CD8-positive, alpha-beta memory T cell (primary cell): ENCODE measurements at places on chromosomes 7 and 10.

GRCh38 chr10:3778692-3779157, 6.3 kb downstream of the KLF6 start:
- no peak overlapping the region for H3K4me3 ChIP-seq
- peaks cover 75% of the 10 kb centered on the region for H3K4me1 ChIP-seq
- H3K27me3 ChIP-seq, result no peaks in the 10 kb centered on the region
- H3K36me3 ChIP-seq, result peaks cover 52% of the 10 kb centered on the region
- no peak overlapping the region for H3K27ac ChIP-seq
- DNase-seq, result no peak

- H3K27ac ChIP-seq, result no peak overlapping the region
- H3K4me1 ChIP-seq, result no peaks in the 10 kb centered on the region
- H3K27me3 ChIP-seq, result no peaks in the 10 kb centered on the region
- no peaks in the 10 kb centered on the region for H3K36me3 ChIP-seq
Observed at GRCh38 chr7:13197501-13197900, 510.1 kb downstream of the ARL4A start.

DNA sequence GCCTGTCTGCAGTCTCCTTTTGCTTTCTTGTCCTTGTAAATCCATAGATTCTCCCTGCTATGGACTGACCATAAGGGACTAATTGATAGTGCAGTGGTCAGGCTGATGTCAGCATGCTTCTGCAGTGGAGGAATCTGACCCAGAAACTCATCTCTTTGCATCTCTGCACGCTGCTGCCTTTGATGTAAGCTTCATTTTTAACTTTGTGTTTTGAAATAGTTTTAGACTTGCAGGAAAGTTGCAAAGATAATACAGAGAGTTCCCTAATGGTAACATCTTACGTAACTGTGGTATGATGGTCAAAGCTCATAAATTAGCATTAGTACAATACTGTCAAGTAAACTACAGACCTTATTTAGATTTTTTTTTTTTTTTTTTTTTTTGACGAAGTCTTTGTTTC, 89.6 kb downstream of the GALNT17 start:
- DNase-seq, result no peak
- H3K4me3 ChIP-seq, result no peak overlapping the region
- no peaks in the 10 kb centered on the region for H3K4me1 ChIP-seq
- H3K27me3 ChIP-seq, result no peaks in the 10 kb centered on the region

DNA sequence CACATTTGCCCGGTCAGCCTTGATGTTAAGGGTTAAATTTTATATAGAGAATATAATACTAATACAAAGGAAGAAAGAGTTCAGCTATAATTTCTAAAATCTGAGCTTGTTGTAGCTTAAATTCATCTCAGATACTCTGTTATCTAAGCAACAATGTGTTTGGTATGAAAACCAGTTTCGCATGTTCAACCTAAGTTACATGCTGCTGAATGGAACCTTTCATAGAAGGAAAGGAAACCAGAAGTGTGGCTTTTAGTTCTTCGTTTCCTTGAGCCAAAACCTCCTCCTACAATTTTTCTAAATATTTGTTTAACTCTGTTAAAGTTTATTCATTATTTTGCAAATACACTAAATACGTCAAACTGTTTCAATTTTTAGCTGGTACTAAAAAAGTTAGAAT, 18.5 kb downstream of the AGR2 start:
- DNase-seq, result no peak
- no peaks in the 10 kb centered on the region for H3K4me1 ChIP-seq
- no peaks in the 10 kb centered on the region for H3K27me3 ChIP-seq
- H3K27ac ChIP-seq, result no peak overlapping the region
- H3K4me3 ChIP-seq, result no peak overlapping the region

DNA sequence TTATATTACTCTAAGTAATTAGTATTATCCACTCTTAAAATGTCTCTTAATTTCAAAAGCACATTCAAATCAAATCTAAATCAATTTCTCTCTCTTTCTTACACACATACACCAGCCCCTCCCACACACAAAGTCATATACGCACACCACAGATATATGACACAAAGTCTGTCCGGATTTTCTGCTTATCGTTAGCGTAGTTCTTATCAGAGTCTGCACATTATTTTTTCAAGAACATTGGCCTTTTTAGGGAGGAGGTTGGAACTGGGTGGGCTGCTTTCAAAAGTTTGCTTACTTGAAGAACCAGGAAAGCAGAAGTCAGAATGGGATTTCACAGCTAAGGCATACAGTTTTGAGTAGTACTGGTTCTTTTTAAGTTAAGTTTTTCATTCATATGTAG, 387.6 kb upstream of the CHRM2 start:
- no peak overlapping the region for H3K4me3 ChIP-seq
- no peaks in the 10 kb centered on the region for H3K27me3 ChIP-seq
- no peak overlapping the region for H3K27ac ChIP-seq
- no peaks in the 10 kb centered on the region for H3K36me3 ChIP-seq

DNA sequence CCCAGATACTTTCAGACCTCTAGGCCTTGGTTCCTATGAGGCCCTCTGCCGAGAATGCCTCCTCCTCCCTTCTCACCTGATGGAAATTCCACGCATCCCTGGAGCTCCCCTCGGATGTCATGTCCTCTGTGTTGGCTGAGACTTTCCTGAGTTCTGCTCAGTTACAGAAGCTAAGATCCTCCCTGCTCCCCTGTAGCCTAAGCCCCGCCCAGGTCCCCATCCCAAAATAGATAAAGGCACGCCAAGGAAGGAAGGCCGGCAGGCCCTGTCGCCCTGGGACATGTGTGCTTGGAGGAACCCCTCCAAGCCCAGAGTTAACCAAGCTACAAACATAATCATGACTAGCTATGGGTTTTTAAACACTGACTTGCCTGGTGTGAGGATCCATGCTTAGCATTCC, 123.5 kb downstream of the SORBS1 start:
- H3K4me1 ChIP-seq, result no peaks in the 10 kb centered on the region
- H3K27ac ChIP-seq, result no peak overlapping the region
- no peaks in the 10 kb centered on the region for H3K27me3 ChIP-seq
- H3K36me3 ChIP-seq, result no peaks in the 10 kb centered on the region
- no peak for DNase-seq
- no peak overlapping the region for H3K4me3 ChIP-seq

DNA sequence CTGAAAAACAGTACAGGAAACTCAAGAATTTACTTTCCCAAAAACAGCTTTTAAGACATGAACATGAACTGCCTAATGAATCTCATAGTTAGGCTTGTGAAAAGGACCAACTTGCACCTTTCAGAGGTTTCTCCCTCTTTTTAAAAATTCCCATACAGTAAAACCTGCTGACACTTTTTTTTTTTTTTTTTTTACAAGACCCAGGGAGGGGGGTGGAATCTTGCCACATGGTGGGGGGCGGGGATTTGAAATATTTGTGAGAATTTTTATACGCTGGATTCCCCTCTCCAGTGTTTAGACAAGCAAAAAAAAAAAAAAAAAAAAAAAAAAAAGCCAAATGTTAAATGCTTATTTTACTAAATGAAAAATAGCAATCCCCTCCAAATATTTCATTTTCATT, 57.4 kb downstream of the HIBADH start:
- no peak for DNase-seq
- H3K27me3 ChIP-seq, result no peaks in the 10 kb centered on the region
- no peaks in the 10 kb centered on the region for H3K36me3 ChIP-seq
- H3K4me1 ChIP-seq, result no peaks in the 10 kb centered on the region
- no peak overlapping the region for H3K27ac ChIP-seq
- H3K4me3 ChIP-seq, result no peak overlapping the region

DNA sequence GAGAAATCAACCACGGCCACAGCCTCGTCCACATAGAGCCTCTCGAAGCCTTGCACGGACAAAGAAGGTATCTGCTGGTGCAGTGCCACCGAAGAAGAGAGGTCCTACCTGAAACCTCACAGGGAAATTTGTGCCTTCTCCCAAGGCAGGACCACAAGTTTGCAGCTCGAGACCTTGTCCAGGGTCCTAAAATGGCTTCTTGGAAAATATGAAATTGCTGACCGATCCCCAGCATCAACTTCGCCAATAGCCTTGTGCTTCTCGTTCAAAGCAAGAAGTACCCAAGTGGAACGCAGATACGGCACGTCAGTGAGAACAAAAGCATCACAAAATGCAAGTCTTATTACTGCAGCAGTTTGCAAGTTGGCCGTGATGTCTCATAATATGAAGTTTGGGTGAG, 24.6 kb downstream of the PTPRN2 start:
- H3K27ac ChIP-seq, result no peak overlapping the region
- DNase-seq, result no peak
- peaks cover 3% of the 10 kb centered on the region for H3K27me3 ChIP-seq
- H3K36me3 ChIP-seq, result no peaks in the 10 kb centered on the region
- no peaks in the 10 kb centered on the region for H3K4me1 ChIP-seq
- no peak overlapping the region for H3K4me3 ChIP-seq

GRCh38 chr10:33334153-33334804, at the start of gene NRP1:
NRP1 (minus strand) TSS chr10:33334667; CDS start chr10:33334382, 285 bp downstream.
- peak within 1 kb of the TSS; percentile 9 for H3K4me3 ChIP-seq
- H3K4me1 ChIP-seq, result peaks cover 14% of the 10 kb centered on the region
- no peaks in the 10 kb centered on the region for H3K36me3 ChIP-seq
- H3K27me3 ChIP-seq, result peaks cover 38% of the 10 kb centered on the region
- DNase-seq, result no peak
- no peak within 1 kb of the TSS for H3K27ac ChIP-seq

DNA sequence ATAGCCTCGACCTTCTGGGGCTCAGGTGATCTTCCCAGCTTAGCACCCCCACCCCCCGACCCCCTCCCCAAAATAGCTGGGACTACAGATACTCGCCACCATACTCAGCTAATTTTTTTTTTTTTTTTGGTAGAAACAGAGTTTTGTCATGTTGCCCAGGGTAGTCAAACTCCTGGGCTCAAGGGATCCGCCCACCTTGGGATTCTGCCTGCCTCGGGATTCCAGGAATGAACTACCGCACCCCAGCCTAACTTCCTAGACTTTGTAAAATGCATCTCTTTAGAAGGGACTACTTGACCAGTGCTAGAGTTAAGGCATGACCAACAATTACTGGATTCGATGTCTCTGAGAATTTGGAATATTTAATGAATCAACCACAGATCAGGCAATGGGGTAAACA, 85.9 kb downstream of the MDFIC start:
- H3K27me3 ChIP-seq, result no peaks in the 10 kb centered on the region
- no peak overlapping the region for H3K27ac ChIP-seq

DNA sequence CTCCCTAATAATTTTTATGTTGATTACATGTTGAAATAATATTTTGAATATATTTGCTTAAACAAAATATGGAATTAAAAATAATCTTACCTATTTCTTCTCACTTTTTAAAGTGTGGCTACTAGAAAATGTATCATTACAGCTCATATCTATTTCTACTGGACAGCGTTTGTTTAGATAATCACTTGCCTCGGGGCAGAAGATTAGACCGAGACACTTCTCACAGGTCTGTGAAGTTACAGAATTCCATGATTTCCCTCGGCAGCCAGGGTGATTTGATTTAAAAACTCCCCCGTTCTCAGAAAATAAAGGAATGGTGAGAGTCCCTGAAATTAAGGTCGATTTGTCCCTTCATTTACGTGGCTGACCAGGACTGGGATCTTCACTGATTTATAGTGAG, 162.5 kb downstream of the DGKI start:
- no peaks in the 10 kb centered on the region for H3K36me3 ChIP-seq
- H3K27ac ChIP-seq, result no peak overlapping the region
- H3K27me3 ChIP-seq, result no peaks in the 10 kb centered on the region
- no peak for DNase-seq

DNA sequence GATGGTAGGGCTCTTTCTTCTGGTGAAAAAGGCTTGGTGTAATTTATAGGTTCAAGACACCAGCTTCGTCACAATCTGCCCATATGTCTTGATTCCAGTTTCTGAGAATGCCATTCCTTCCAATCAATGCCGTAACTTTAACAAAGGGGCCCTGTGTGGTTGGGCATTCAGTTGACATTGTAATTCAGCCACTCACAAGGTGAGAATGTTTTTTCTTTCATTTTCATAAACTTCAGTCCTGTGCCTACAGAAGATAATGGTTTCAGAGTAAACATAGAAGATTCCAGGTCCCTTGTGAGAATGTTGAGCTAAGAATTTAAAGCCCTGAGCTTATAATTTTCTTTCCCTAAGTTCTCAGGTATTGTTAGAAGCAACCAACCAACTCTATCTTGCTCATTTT, 67.3 kb upstream of the AASS start:
- no peak overlapping the region for H3K4me3 ChIP-seq
- H3K36me3 ChIP-seq, result no peaks in the 10 kb centered on the region
- no peak for DNase-seq
- H3K4me1 ChIP-seq, result no peaks in the 10 kb centered on the region
- H3K27ac ChIP-seq, result no peak overlapping the region

- H3K27ac ChIP-seq, result no peak overlapping the region
- H3K4me1 ChIP-seq, result no peaks in the 10 kb centered on the region
- H3K27me3 ChIP-seq, result no peaks in the 10 kb centered on the region
- no peak for DNase-seq
- H3K4me3 ChIP-seq, result no peak overlapping the region
- H3K36me3 ChIP-seq, result no peaks in the 10 kb centered on the region
Observed at GRCh38 chr7:15507708-15508107, 54.1 kb downstream of the AGMO start.

- no peak overlapping the region for H3K27ac ChIP-seq
- no peak for DNase-seq
- H3K4me1 ChIP-seq, result no peaks in the 10 kb centered on the region
- H3K36me3 ChIP-seq, result no peaks in the 10 kb centered on the region
- H3K4me3 ChIP-seq, result no peak overlapping the region
Observed at GRCh38 chr7:141103847-141104429, 30.1 kb downstream of the TMEM178B start.

- H3K4me1 ChIP-seq, result peaks cover 4% of the 10 kb centered on the region
- DNase-seq, result no peak
Observed at GRCh38 chr7:129889133-129889844, 63.5 kb downstream of the UBE2H start.

DNA sequence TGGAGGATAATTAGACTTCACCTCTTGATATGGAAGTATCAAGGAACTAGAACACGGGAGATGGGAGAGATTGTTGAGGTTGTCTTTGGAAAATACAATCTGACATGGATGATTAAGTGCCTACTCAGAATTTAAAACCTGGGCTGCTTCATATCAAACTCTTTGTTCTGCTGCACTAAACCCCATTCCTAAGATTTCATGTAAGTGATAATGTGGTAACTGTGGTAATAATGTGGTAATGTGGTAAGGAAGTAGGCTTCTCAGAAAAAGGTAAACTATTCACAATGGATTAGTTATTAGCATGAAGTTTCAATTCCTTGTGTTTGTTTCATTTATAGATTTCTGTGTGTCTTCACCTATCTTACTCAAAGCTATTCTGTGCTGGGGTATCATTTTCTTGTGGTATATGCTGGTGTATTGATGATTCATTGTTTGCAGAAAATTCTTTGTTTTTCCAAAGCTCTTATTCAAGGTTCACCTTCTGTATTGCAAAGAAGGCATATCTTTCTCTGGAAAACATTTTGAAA, 129.9 kb upstream of the TAC1 start:
- H3K27me3 ChIP-seq, result no peaks in the 10 kb centered on the region
- no peak overlapping the region for H3K27ac ChIP-seq
- no peak overlapping the region for H3K4me3 ChIP-seq

- DNase-seq, result no peak
- H3K4me1 ChIP-seq, result no peaks in the 10 kb centered on the region
- no peaks in the 10 kb centered on the region for H3K36me3 ChIP-seq
- no peaks in the 10 kb centered on the region for H3K27me3 ChIP-seq
Observed at GRCh38 chr10:20489961-20490360, 407.1 kb downstream of the NEBL start.

GRCh38 chr10:34024693-34025425, 690.4 kb upstream of the NRP1 start:
- no peaks in the 10 kb centered on the region for H3K27me3 ChIP-seq
- H3K4me1 ChIP-seq, result no peaks in the 10 kb centered on the region
- H3K4me3 ChIP-seq, result no peak overlapping the region
- no peaks in the 10 kb centered on the region for H3K36me3 ChIP-seq
